ENCODE measurements at places on chromosomes 1 and 21.

GRCh38 chr1:208135354-208135753, 108.8 kb downstream of the PLXNA2 start:
- no peak for DNase-seq

GRCh38 chr1:24972221-24972914, 42.3 kb upstream of the RUNX3 start:
- DNase-seq = no peak

DNA sequence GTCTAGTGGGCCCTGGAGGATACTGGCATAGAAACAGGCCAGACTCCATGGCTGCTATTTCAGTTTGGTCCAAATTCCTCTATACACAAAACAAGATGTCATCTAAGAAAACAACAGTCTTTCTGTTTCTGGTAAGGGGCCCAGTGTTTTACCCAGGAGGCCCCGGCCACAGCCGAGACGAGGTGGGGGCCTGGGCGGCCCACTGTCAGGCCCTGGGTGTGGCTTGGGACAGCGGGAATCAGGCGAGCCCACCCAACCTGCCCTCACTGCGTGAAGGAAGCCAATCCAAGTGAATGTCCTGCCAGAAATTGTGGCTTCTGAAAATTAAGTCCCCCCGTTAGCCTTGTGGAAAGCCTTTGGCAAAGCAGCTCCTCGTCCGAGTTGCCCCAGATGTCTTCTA, 31.2 kb upstream of the GPR153 start:
- no peak for DNase-seq

- no peak for DNase-seq
Measured at GRCh38 chr1:180616439-180616838, 15.4 kb upstream of the XPR1 start.

GRCh38 chr1:222736972-222737371, at the start of gene FAM177B:
FAM177B (plus strand) TSS chr1:222737202; CDS start chr1:222746546, 9,344 bp downstream.
- no peak for DNase-seq

GRCh38 chr21:29007810-29008209, 11.3 kb downstream of the RWDD2B start:
- no peak for DNase-seq

GRCh38 chr1:87712261-87713010, 383.8 kb downstream of the LMO4 start:
- DNase-seq = no peak

- DNase-seq = no peak
Measured at GRCh38 chr1:164587617-164588501, 28.9 kb downstream of the PBX1 start.

DNA sequence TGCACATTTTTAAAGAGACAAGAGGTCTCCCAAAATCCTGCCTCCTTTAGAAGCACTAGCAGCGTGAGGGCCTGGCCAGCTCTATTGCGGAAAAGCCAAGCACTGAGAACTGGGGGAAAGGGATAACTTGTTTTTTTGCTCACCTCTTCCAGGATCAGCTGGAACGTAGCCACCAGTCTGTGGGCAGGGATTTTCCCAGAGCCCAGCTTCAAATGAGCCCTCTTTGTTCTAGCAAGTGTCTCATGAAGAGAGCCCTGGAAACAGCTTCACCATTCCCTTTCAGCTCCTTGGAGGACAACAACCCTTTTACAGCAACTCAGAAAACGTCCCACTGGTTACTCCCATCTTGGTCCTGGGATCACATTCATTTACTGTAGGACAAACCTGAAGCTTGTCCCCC, 195.4 kb downstream of the LMX1A start:
- DNase-seq = no peak

DNA sequence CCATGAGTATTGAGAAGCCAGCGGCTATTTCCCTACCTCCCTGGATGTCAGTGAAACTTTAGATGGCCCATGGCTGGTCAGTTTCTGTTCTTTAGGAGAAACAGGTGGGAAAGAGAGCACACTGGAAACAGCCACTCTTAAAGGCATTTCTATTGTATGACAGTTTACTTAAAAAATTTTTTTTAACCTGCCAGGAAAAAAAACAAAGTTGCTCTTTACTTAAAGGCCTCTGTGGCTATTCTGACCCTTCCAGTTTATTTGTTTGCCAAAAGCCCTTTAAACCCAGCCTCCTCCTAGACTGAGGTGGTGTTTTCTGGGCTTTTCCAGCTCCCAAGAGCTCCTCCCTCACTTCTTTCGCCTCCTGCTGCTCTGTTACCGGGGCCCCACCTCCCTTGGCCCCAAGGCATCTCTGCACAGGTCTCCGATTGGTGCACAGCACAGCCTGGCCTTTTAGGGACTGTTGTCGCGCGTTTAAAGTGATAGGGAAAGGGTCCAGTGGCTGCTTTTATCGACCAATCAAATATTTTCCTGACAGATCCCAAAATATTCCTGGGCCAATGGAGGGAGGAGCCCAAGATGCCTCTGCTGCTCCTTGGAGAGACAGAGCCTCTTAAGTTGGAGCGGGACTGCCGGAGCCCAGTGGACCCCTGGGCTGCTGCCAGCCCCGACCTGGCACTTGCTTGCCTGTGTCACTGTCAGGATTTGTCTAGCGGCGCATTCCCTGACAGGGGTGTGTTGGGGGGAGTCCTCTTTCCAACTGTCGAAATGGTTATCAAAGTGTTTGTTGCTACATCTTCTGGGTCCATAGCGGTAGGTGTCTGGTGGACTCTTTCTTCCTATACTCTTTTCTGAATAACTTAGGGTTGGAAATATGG, at the start of gene SH3BGR:
Gene SH3BGR (plus strand): TSS at position 639 of the 875 bp plus-strand sequence. CDS start 127 bp downstream, at position 766.
- DNase-seq = no peak

- DNase-seq = no peak
Measured at GRCh38 chr1:67312615-67313014, 4.9 kb downstream of the IL12RB2 start.

DNA sequence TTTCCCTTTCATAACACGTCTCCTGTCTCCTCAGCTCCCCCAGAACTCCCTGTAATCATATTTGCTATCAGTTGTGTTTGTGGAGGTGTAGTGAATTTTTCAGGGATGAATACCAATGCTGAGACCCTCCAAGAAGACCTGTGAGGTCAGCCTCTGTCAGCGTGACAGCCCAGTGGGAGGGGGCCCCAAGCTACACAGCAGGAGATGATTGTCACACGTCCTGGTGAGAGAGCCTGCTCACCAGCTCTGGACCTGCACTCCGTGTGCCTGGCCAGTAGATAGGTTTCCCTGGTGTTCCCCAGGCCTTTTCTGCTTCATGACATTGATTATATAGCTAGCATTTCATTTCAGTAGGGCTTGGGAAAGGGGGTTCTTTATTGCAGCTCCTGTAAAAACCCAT, 421.5 kb downstream of the KIF26B start:
- no peak for DNase-seq

DNA sequence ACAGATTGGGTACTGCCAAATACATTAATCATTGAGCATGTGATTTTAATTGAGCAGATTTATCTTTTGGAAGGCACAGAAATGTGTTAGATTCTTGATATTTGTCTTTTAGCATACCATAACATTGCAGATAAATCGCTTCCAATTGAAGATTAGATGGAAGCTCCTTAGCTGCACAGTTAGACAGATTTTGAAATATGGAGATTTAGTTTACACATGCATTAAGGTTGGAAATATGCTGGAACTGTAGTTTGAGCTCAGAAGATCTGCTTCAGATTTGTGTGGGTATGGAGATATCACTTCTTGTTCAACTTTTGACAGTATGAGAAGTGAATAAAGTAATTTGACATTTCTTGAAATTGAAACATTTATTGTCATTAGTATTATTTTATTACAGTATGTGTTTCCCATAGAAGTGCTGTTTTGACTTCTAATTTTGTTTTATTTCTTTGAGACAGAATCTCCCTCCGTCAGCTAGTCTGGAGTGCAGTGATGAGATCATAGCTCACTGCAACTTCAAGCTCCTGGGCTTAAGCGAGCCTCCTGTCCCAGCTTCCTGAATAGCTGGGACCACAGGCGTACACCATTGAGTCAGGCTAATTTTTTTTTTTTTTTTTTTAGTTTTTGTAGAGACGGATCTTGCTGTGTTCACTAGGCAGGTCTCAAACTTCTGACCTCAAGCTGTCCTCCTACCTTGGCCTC, 29.1 kb downstream of the THRAP3 start:
- DNase-seq = no peak

DNA sequence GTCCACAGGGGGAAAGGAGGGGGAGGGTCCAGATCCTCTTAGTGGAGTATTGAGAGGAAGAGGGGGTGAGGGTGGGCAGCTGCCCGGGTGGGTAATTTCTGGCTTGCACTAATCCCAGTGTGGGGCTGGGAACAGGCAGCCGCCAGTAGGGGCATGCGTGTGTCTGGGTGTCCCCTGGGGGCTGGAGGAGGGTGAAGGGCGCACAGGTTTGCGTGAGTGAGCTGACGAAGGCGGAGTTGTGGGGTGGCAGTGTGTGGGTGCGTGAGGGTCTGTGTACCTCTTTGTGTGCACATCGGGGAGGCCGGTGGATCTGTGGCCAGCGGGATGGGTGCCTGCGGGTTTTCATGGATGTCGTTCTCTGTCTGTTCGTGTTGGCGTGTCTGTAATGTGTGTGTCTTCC, 97.3 kb downstream of the PAX7 start:
- DNase-seq = no peak

All from NAMALWA (cell line).